T-cell (primary cell): ENCODE measurements at places on chromosomes 16 and 17.

DNA sequence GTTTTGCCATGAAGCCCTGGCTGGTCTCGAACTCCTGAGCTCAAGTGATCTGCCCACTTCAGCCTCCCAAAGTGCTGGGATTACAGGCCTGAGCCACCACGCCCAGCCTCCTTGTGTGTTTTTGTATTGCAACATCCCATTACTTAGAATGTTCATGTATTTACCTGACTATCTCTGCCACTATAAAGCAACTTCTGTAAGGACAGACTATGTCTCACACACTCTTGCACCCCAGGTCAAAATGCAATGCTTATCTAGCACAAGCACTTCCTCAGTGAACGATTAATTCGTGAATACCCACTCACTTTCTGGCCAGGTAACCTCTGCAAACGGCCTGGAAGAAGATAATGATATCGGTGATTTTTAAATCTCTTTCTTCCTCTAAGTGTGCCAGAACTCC lies 82.6 kb downstream of the NDEL1 start:
- DNase-seq, result no peak

DNA sequence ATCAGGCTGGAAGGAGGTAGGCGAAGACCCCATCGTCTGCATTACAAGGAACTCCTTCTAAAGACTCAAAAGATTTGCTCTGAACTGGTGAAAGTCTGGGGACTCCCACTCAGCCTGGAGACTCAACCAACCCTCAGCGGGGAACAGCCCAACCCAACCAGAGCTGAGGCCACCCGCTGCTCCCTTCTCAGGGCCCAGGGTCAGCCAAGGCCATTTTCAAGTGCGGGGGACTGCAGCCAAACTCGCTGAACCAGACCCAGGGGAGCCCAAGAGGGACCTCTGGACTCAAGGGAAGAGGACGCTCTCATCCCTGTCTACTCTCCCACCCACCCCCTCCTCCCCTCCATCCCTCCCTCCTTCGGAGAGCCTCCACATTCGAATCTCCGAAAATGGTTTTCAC lies 24.1 kb downstream of the XYLT1 start:
- DNase-seq, result no peak

DNA sequence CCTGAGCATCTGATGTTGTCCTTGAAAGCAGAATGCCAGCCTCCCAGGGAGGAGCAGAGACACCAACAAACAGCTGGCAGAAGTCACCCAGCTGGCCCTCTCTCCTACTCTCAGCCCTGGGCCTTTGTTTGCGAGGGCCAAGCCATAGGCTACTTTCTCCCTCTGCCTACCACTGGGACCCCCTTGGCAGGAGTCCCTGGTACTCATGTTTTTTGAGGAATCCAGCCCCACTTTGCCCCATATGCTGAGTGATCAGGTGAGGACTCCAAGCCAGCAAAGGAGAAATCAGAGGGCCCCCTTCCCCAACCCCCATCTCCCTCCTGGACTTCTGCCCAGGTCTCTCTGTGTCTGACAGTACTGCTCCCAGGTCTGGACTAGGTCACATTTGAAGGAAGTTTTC lies 121.9 kb downstream of the USP31 start:
- no peak for DNase-seq

DNA sequence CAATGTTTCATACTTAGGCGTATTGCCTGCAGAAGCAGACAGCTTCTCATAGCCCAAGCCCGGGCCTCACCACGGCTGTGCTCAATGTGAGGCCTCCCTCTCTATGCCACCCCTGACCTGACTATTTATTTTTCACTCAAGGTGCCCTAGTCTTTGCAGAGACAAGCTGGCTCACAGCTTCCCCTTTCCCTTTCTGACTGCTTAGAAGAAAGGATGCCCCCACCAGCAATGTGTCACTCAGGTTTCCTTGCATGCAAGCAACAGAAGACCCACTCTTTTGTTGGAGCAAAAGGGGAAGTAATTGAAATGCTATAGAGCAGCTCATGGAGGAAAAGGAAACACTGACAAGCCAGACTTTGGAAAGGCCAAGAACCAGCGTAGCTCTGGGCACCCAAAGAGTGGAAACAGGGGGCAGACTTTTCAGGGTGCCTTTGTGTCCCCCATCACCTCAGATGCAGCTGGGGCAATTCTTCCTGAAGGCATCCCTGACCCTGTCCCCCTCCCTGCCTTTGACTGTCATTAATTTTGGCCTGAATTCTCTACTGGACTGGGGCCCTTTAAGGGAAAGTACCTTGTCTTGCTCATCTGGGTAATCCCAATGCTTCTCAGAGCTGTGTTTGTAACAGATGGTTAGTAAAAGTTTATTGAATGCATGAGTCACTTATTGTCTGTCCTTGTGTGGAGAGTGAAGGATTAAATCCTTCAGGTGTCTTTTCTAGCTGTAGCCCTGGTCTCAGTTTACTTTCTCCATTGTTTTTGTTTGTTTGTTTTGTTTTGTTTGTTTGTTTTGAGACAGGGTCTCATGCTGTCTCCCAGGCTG lies 17.8 kb downstream of the RGS9 start:
- DNase-seq, result no peak

DNA sequence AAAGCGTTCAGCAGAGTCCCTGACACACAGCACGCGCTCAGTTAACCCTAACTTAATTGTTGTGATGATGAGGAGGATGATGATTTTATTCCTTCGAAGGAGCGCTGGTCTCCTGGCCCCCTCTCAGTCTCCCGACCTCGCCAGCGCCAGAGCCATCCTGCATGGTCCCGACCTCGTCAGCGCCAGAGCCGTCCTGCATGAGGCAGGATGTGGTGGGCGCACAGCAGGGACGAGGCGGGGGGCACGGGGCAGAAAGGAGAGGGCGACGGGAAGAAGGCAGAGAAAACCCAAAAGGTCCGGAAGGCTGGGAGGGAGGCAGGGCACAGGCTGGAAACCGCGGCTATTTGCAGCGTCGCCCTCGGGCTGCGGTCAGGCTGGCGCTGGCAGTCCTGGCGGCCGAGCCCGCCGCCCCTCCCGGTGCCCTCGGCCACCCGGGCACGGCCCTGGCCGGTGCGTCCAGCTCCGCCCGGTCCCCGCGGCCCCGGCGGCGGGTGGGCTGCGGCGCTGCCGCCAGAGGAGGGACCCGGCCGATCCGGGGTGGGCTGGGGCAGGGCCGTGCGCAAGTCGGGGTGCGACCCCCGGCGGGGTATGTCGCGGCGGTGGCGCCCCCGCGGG lies 3.0 kb upstream of the TAC4 start:
- no peak for DNase-seq

DNA sequence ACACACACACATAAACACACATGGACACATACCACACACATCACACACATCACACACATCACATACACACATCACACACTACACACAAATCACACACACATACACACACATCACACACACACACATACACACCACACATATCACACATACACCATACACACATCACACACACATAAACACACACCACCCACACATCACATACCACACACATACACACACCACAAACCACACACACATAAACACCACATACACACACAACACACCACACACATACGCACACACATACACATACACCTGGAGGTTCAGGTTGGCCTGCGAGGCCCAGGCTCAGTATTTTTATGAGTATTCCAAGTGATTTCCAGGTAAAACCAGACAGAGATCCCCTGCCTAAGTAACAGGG lies 279.5 kb downstream of the FOXL1 start:
- no peak for DNase-seq

DNA sequence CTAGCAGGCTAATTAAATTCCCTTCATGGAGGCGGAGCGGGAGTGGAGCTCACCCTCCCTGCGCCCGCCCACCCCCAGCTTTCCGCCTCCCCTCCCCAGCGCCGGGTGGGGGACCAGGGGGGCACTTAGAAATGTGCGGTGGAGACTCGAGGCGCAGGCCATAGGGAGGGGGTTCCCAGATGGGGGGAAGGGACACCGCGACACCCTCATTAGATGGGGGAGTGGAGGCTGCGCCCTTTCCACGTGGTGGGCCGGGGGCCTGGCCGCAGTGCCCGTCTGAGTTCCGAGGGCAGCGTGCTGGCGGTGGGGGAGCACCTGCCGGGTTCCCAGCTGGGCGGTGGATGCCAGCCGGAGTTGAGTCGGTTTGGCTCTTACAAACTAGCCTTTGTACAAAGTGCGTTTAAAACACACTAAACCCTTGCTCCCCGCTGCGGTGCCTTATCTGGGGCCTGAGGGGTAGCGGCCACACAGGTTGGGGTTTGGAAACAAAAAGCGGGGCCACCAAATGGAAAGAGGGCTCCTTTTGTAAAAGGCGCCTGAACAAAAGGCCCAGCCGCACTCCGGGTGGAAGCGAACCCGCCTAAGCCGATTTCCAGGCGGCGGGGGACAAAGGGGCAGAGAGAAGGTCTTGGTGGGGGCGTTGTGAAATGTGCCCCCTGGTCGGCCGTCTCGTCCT lies 1.4 kb downstream of the GSE1 start:
- peak; percentile 12 for DNase-seq

DNA sequence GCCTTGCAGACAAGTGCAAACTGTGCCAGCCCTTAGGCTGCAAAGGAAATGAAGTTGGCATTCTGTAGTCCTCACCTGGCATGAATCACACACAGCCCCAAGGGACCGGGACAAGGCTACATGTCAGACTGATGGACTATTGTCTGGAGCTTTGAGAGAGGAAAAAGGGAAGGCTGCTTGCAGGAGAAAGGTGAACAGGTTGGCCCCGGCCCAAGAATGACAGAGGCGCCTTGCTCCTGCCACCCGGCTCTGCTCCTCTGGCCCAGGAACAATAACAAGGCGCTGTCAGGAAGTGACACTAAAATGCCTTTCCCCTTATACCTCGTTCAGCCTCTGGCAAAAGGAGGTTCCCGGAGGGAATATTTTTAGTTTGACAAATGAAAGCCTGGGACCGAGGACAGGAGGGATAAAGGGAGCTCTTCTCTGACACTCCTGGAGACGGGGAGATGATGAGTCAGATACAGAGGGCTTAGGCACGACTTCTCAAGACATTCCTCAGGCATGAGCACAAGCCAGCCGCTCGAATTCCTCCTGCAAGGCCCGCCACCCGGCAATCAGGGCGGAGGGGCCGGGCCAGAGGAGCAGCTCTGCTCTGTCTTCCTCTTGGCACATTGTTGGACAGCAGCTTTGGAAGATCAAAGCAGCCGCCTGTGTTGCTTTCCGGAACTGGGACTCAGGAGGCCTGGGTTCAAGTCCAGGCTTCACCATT lies 105.8 kb downstream of the NOG start:
- no peak for DNase-seq

DNA sequence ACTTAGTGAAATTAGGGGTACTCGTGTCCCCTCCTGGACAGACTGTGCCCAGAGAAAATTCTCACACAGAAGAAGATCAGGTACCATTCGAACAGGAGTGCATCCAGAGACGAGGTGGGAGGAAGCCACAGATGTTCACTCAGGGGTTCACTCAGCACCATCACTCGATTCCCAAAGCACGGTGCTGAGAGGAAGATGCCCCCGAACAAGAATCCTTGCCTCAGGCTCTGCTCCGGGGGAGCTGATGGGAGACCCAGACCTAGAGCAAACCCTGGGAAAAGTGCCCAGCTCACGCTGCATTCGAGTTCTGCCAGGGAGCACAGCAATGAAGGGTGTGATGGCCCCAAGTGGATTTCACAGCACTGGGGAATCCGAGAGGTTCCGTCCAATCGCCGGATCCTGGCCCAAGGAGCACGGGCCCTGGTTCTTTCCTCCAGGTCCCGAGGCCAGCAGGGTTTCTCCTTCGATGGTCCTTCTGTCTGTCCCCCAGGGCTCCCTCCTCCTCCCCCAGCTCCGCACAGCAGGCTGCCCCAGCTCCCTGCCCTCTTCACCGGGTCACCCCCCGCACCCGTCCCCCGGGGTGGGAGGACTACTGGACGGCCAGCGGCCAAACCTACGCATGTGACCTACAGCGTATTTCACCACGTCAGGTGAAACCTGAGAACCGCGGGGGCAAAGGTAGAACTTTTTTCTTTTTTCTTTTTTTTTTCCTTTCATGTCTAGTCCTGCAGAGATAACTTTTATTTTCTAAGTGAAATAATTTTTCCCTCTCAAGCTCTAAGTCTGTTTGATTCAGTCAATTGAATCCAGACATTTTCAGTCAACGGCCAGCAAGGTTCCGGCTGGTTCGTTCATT lies 10.2 kb upstream of the UBE2I start:
- DNase-seq, result no peak

- no peak for DNase-seq
These were observed 111.4 kb upstream of the MYOCD start for GRCh38 chr17:12554251-12554650.

- DNase-seq, result no peak
These were observed 264.7 kb upstream of the TNRC6C start for GRCh38 chr17:77693776-77694175.

GRCh38 chr17:68794636-68795434 lies 160.4 kb downstream of the ABCA8 start:
- DNase-seq, result no peak

DNA sequence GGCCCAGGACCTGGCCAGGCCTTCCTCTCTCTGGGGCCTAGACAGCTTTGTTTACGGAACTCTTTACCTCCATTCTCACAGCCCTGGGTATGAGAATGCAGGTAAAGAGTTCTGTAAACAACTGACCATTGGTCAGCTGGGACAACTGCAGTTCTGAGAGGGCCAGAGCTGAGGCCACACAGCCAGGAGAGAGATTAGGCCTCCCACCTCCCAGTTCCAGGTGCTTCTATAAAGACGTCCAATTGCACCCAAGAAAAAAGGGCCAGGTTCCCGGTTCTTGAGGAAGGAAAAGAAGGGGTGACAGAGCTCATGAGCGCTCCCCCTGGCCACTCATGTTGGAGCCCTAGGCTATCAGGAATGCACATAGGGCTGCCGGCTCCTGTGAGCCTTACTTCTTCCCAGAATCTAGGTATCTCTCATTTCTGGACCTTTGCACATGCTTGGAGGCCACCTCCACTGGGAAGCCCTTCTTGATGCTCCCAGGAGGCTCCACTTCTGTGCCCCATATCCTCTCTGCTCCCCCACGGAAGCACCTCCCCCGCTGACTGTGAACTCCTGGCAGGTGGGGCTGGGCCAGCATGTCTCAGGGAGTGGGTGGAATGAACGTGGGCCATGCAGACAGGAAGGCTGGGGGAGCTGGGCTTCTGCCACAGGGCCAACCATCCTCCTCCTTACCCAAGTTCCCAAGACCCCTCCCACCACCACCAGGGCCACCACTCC lies 13.1 kb downstream of the CNGB1 start:
- no peak for DNase-seq

DNA sequence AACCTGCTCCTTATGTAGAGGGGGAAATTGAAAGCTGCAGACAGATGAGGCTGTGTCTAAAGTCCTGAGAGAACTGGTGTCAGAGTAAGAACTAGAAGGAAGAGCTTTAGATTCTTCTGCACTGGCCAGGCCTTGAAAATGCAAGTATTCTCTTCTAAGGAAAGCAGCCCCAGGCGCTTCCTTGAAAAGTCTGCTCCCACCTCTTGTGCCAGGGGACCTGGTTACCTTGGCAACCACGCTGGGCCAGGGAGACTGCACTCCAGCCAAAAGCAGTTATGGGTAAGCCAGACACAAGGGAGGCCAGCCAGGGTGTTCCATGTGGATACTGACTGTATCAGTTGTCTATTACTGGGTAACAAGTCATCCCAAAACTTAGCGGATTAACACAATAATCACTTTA lies 228.6 kb upstream of the SDK2 start:
- no peak for DNase-seq
